ENCODE measurements at places on chromosomes 1 and 21.

- DNase-seq: no peak
Measured at GRCh38 chr1:116334015-116334547, 39.0 kb upstream of the ATP1A1 start.

GRCh38 chr1:160338580-160338979, 4.5 kb downstream of the COPA start:
- no peak for DNase-seq

GRCh38 chr1:983798-984475, 2.0 kb upstream of the PERM1 start:
- peak; percentile 59 for DNase-seq

DNA sequence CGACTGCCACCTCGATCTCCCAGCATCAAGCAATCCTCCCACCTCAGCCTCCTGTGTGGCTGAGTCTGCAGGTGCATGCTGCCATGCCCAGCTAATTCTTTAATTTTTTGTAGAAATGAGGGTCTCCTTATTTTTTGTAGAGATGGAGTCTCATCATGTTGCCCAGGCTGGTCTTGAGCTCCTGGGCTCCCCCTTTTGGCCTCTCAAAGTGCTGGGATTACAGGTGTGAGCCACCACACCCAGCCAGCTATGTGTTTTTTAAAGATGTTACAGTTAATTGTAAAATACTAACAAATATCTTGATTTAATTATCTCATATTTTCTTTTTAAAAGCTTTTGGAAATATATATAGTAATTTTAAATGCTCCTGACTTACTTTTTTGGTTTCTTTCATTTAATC, 181.3 kb upstream of the DMRTA2 start:
- DNase-seq: no peak

DNA sequence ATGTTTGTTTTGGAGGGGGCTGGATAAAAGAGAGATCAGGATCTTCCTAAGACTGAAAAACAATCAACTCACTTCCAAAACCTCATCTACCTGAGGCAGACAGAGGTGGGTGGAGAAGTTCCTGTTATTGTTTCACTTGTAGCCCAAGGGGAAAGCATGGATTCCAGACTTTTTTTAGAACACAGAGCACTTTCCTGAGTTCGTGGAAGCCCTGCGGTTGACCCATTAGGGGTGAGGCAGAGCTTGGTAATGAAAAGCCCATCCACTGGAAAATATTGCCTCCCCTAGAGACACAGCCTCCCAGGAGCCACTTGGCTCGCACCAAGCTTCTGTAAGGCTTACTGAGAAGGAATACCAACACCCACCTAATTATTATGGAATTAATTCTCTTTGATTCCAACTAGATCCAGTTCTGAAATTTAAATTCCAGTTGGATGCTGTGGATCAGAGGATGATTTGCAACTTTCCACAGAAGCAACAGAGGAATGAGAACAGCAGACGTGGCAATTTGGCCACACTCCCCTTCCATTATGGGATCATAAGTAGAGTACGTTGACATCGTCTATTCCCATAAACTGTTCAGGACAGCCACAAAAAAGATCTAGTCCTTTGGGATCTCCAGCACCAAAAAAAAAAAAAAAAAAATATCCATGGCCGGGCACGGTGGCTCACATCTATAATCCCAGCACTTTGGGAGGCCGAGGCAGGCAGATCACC, 4.1 kb upstream of the PEF1 start:
- DNase-seq: no peak

- no peak for DNase-seq
Measured at GRCh38 chr1:239814306-239814881, 277.3 kb upstream of the FMN2 start.

DNA sequence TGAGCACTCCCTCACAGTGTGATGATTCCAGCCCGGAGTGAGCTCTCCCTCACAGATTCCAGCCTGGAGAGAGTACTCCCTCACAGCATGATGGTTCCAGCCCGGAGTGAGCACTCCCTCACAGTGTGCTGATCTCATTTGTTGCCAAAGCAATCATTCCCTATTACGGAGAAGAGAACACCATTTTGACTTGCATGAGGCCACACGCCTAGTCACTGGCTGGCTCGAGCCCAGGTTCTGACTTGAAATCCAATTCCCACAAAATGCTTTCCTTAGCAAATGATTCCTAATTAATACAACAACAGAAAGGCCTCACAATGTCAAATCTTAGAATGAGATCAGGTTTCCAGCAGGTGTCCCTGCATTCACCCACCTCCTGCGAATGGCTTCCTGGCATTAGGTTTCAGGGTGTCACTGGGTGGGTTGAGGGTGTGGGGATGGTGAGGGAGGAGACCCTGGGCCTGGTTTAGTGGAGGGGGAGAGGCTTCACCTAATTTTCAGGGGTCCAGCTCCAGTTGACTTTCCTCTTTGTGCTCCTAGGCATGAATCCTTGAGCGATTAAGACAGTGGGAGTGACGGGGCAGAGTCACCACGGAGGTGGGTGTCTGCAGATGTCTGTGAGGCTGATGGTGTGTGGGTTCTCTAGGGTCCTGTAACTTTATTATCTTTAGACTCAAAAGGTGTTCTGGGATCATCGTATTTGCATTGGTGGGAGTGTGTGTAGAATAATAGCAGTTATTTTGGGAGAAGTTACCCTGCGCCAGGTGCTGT, 158.5 kb downstream of the KCNJ6 start:
- DNase-seq: no peak

DNA sequence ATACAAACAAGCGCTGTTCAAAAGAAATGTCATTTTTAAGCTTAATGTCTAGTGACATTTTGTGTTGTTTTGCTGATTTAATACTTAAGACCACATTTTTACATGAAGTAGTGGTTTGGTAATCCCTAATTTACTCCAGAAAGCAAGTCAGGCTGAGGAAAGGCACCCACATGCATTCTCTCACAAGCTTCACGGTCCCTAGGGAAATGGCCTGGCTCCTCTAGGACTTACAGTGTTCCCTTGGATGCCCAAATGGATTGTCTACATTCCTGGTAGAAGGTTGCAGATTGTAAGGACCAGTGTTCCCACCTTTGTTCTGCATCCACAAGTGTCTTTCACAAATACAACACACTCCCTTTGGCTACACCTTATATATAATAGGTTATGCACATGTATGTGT, 9.5 kb downstream of the GPSM2 start:
- peak; percentile 75 for DNase-seq

- DNase-seq: no peak
Measured at GRCh38 chr1:217910791-217911320, 279.7 kb downstream of the SPATA17 start.

Data from NCI-H82 (cell line).